Stimulated activated CD8-positive, alpha-beta memory T cell treated with anti-CD3 and anti-CD28 coated beads, Interleukin-7, amount 100 ng/mL, for 1 hour (primary cell): ENCODE measurements at places on chromosomes 4 and X.

DNA sequence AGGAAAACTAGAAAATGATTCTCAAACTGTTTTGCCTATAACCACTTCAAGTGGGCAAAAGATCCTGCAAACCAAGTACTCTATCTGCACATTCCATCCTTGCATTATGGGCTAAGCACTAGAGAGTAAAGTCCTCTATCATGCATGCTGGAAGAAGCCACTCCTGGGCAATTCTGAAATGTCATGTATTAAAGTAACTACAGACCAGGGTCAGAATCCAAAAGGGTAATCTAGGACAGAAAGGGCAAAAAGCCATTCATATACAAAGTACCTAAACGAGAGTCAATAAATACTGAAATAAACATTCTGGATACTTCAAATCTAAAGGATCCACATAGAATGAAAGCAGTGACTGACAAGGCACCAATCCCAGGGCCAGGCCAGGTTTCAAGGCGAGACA, 1.0 kb downstream of the SNX12 start:
- no peak for DNase-seq

DNA sequence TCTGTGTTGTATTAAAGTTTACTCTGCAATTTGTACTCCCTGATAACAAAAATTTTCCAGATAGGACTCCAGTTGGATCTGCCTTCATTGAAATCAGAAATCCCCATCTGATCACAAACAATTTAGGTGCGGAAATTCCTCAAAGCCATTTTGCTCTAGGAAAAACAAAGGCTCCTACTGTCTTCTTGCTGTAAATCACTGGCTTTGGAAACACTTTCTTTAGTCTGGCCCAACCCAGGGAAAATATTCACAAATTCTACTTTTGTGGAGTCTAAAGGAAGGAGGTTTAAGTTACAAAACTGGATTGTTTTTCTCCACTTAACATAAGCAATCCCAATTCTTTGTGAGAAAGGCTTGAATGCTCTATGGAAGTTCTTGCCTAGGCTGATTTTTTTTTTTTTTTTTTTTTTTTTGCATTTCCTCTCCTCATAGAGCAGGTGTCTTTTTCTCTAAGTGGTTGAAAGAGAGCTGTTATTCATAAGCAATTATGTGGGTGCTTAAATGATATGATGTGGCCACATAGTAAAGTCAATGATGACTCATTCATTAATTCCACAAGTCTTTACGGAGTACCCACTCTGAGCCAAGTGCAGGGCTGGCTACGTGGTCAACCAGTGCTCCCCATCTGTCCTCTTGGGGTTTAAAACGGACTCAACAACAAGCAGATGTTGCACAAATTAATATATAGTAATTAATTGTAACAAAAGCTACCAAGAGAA, 261.4 kb downstream of the LDB2 start:
- no peak for DNase-seq

GRCh38 chr4:45663003-45663402, 460.9 kb downstream of the GABRG1 start:
- DNase-seq, result no peak

- no peak for DNase-seq
These were observed 14.0 kb downstream of the PF4 start for GRCh38 chr4:73967866-73968265.

- no peak for DNase-seq
These were observed 30.2 kb upstream of the EIF1AX start for GRCh38 chrX:20171887-20172286.

GRCh38 chr4:159600061-159600460, 497.2 kb downstream of the RAPGEF2 start:
- no peak for DNase-seq

DNA sequence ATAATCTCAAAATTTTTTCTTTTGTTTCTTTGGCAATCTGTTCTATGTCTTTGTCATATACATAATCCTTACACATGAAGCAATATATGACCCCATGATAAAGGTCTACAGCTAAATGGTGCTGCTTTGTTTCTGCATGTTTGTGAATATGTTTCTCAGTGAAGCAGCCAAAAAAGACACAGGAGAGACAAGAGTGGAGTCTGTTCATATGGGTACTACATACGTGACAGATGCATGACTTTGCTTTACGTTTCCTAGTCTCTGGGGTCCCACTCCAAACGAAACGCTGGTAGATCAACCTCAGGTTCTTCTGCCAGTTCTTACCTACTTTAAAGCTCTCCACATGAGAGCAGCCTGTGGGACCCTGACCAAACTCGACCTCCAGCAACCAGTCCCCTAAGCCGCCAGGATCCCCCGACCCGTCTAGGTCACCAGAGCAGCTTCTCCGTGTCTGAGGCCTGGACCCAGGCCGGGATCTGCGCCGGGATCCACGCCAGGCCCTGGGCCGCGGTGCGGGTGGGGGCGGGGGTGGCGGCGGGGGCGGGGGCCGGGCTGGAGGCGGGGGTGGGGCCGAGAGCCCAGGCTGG, 1.5 kb downstream of the USP51 start:
- DNase-seq, result no peak

GRCh38 chrX:106874075-106874474, 29.1 kb downstream of the RIPPLY1 start:
- DNase-seq, result no peak

DNA sequence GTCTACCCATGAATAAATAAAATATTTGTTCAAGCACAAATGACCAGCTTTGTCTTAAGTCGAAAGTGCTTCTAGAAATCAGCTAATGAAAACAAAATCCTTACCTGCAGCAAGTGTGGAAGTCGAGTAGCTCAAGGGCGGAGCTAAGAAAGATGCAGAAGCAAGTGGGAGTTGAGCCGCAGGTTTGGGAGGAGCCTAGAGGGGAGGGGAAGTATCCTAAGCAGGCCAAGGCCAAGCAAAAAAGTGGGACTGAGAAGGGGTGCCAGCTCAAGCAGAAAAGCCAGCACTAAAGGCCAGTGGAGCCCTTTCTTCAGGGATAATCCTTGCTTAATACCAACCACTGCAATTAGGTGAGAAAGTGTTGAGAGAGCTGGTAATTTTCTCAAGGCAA, 60.8 kb downstream of the DLG3 start:
- DNase-seq, result no peak

- DNase-seq, result no peak
These were observed 21.2 kb downstream of the USP53 start for GRCh38 chr4:119233750-119234149.

GRCh38 chrX:153573984-153574383, 25.0 kb downstream of the CCNQ start:
- no peak for DNase-seq

- no peak for DNase-seq
These were observed 143.3 kb downstream of the CAMK2D start for GRCh38 chr4:113618205-113618604.

- no peak for DNase-seq
These were observed 164.7 kb downstream of the SOWAHB start for GRCh38 chr4:76733068-76733771.

DNA sequence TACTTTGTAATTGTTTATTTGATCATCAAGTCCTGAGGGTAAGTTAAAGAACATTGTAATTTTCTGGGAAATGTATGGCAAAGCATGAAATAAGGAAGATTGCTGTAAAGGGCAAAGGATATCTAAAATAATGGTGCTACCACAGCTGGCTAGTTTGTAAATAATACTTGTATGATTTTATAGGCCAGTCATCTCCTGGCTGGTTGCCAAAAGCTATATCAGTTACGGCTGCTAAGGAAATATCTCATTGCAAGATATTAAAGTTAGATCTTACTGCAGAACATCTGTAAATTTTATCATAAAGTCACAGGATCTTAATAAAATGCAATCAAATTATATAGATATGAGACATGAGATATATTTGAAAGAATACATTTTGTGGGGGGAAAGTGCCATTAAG, 150.8 kb upstream of the CXCL13 start:
- DNase-seq, result no peak

DNA sequence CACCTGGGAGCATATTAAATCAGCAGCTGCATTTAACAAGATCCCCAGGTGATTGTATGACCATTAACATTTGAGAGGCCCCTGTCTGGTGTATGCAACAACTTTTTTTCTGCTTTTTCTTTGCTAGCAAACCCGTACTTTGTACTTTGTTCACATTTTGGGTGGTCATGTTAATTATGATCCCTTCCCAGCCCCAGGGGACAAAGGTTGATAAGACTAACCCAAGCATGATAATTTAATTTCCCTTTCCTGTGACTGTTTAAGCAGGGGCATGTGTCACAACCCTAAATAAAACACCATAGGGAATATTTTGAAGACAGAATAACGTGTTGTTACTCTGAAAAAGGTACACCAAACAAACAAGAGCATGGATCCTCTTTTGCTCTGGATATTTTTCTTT, 332.0 kb downstream of the PCDH18 start:
- DNase-seq, result no peak

GRCh38 chr4:111283066-111283677, 660.3 kb upstream of the PITX2 start:
- no peak for DNase-seq

DNA sequence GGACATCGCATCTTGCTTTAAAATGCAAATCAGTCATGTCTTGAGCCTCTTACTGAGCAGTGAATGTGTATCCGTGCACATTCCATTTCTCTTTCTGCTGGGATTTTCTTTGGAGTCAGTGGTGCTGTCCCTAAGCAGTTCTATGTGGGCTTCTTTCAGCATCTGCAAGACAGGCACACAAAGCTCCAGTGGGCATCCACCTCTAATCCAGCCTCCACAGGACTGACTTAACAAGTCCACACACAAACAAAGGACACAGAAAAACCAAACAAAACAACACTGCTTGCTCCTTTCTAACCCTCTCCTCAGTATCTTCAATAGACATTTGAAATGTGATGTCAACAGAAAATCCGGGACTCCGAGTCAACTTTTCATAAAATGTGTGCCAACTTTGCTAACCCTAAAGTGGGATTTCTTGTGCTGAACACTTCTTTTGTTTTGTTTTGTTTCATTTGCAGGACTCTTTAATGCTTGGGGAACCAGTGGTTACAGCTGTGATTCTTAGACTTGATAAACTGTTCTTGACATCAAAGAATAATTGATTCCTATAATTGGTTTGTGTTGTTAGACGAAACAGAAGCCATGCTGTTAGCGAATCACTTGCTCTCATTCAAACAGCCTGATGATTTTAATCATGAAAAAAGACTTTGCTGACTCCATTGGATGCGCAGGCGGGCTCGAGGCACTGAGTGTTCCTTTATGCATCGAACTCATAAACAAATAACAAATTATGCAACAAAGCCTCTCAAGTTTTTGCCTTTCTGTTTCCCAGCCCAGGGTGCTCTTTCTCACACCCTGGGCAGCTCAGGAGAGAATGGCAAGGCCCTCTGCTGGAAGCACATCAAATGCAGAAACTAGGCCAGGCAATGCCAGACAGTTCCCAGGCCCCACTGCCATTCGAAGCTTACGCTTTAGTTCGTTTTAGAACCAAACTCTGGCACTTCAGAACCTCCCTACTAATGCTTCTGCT, 20.1 kb downstream of the ETNPPL start:
- DNase-seq, result no peak

- DNase-seq, result no peak
These were observed 79.5 kb upstream of the SLIT2 start for GRCh38 chr4:20172070-20172760.

- DNase-seq, result no peak
These were observed 39.4 kb downstream of the WFS1 start for GRCh38 chr4:6308899-6309643.

DNA sequence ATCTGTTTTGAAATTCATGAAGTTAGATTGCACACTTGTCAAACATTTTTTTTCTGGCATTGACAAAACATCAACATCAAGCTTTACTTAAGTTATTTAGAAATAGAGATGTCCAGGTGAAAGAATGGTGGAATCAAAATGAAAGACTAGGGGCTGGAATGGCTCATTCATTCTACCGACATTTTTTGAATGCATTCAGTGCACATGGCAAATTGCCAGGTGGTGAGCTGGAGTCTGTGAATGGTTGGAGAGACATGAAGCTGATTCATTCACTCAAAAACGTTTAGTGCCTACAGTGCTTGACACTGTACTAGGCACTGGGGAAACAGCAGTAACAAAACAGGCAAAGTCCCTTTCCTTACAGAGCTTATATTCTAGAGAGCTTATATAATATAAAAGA, 292.4 kb downstream of the PPP1R2C start:
- DNase-seq, result no peak

DNA sequence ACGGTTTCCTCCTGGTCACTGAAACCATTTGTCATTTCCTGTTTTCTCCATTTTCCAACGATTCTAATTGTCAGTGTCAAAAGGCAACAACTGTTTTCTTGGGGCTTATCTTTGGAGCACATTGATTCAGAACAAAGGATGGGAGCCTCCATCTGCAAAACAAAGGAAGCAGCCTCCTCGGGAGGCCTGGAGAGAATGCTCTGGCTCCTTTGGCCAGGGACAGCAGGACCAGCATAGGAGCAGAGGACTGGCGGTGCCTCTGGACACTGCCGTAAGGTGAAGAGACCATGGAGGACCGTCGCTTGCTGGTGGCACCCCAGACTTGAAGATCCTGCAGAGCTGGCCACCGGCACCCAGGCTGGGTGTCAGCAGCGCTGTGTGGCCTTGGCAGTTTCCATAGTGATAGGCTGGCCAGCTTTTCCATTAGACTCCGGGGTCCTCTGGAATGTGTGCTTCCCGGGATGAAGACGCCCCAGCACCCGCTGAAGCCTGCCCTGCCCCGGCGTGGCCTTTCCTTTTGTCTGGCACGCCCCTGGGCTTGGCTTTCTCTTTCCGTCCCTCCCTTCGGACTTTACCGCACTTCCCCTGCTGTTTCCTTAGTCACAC, 61.1 kb upstream of the MTM1 start:
- DNase-seq, result no peak

DNA sequence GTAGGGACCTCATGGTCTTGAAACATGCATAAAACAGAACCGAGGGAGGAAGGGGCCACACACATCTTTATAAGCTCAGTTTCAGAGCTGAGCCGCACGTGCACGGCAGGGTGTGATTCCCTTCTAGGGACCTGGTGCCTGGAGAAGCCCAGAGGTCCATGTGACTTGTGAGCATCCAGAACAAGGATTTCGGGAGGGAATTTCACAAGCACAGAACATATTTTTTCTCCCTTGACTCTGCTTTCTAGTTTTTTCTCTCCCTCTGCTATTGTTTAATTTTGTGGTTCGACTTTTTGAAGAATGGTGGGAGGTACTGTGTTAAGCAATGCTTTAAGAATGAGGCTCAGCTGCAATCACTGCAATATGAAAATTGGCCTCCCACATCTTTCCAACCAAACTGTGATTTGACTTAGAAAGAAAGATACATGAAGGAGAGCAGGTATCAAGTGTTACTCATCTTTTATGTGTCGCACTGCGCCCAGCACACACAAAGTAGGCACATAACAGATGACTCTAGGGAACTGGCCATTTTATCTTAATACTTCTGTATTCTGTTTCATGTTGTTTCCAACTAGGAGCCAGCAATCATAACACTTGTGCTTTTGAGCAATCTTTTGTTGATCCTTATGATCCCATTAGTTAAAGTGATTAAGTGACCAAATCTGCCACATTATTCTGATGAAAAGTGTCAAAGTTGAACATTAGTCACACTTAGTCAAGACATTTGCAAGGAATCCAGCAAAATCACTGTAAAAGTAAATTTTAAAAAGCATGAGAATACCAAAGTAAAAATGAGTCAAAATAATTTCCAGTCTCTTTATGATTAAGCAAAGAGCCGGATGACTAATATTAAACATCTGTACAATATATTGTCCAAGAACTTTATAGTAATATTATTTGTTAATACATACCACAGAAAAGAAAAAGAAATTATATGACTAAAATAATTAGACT, 86.4 kb downstream of the SHISA3 start:
- no peak for DNase-seq

- DNase-seq, result no peak
These were observed 24.9 kb downstream of the RNF128 start for GRCh38 chrX:106751407-106751806.
